ENCODE measurements at places on chromosomes 12 and 14.

DNA sequence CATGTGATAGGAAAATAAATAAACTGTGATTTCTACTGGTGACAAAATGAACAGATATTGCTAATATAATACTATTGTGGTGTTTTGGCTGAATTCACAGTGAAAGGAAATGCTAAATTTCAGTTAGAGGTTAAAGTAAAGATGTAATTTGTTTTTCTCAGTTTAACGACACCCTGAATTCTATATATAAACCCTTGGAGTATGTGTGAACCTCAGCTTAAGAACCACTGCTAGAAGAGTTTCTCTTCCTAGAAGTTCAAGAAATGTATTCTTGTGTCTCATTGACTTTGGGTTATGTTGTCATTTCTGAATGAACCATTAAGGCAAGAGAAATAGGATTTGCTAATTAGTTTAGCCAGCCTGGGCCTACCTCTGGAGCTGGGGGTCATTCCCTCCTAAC lies 8.2 kb downstream of the FBXO34 start:
- no peak for DNase-seq

- DNase-seq = no peak
Observed at GRCh38 chr12:27456618-27457017, 10.1 kb downstream of the SMCO2 start.

DNA sequence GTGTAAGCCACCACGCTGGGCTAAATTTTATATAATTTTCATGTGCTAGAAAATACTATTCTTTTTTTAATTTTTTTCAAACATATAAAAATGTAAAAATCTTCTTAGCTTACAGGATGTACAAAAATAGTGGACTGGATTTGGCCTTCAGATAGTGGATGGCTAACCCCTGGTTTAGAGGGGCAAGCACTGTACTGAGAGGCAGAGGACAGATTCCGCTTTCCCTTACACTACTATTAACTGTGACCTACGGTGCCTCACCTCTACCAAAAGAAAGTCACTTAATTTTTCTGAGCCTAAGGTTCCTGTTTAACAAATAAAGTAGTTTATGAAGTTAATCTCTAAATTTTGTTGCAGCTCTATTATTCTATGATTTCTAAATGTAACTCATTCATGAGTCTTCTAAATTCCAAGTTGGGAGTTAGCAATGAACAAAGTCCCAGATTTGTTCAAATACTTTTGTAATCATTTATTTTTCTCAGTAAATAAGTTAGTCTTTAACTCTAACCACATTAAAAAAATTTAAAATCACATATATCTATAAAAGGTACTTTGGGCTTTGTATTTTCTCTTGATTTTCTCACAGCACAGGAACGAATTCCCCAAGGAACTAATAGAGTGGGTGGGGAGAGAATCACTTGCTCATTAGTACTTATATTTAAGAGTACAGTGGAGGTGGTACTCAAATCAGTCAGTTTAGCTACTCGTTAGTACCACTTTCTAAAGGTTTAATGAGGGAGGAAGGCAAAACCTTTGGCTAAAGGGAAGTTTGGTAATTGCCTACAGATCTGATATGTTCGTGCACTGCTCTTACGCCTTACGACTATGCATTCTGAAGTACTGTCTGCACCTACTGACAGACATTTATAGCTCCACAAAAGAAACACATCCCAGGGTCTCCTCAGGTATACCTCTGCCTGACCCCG lies 33.7 kb downstream of the SLC15A5 start:
- no peak for DNase-seq

DNA sequence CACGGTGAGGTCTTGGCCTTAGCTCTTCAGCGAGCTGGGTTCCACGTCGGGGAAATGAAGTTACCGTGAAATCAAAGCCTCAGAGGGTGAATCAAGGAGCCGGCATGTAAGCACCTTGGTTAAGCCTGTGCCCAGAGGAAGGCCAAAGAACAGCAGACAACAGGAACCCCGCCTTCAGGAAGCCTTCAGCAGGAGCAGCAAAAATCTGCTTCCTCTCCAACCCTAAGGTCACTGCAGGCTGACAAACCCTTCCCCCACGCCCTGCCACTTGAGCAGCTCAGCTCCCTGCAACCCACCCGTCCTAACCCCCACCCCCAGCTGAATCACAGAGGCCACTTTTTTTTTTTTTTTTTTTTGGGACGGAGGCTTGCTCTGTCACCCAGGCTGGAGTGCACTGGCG lies 72.9 kb upstream of the LTA4H start:
- peak; percentile 18 for DNase-seq

GRCh38 chr12:82931349-82932116 lies 244.8 kb downstream of the TMTC2 start:
- DNase-seq = no peak

- no peak for DNase-seq
Observed at GRCh38 chr12:15627995-15628945, 160.9 kb downstream of the EPS8 start.

GRCh38 chr14:104494483-104494882 lies 85.1 kb upstream of the C14orf180 start:
- DNase-seq = no peak
